ENCODE measurements at places on chromosomes 12 and 14.
A peak's percentile ranks its signal among the peaks of the same experiment; 100 is the strongest.

- DNase-seq: no peak
Observed at GRCh38 chr12:26195641-26196420, 458 bp downstream of the SSPN start.

GRCh38 chr14:93005135-93005813, 82.3 kb downstream of the CHGA start:
- no peak for DNase-seq

DNA sequence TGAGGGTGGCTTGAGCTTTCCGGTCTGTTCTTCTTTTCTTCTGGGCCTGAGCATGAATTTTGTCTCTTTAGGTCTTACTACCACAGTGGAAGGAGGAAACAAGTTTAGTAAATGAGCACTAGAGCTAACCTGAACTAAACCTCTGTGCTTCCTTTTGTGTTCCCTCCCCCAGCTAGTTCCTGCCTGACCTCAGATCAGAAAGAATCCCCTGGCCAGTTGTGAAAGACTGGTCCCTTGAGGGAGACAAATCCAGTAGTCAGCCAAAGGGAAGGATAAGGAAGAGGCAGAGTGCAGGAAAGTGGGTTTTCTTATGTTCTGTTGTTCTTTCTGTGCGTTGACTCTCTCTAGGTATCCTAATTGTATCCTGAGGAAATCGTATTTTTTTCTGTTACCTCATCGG, 17.5 kb downstream of the ZNF664 start:
- no peak for DNase-seq

DNA sequence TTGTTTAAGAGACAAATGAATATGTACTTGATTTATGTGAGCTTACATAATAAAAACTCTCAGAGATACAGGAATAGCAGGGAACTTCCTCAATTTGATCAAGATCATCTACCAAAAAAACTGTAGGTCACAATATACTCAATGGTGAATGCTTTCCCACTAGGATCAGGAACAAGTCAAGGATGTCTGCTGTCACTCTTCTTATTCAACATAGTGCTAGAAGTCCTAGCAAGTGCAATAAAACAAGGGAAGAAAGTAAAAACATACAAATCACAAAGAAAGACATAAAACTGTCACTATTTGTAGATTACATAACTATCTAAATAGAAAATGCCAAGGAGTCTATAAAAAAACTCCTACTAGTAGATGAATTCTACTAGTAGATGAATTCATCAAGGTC, 41.9 kb upstream of the PAWR start:
- DNase-seq: no peak

- DNase-seq: no peak
Observed at GRCh38 chr12:48017496-48017895, 13.2 kb upstream of the COL2A1 start.

DNA sequence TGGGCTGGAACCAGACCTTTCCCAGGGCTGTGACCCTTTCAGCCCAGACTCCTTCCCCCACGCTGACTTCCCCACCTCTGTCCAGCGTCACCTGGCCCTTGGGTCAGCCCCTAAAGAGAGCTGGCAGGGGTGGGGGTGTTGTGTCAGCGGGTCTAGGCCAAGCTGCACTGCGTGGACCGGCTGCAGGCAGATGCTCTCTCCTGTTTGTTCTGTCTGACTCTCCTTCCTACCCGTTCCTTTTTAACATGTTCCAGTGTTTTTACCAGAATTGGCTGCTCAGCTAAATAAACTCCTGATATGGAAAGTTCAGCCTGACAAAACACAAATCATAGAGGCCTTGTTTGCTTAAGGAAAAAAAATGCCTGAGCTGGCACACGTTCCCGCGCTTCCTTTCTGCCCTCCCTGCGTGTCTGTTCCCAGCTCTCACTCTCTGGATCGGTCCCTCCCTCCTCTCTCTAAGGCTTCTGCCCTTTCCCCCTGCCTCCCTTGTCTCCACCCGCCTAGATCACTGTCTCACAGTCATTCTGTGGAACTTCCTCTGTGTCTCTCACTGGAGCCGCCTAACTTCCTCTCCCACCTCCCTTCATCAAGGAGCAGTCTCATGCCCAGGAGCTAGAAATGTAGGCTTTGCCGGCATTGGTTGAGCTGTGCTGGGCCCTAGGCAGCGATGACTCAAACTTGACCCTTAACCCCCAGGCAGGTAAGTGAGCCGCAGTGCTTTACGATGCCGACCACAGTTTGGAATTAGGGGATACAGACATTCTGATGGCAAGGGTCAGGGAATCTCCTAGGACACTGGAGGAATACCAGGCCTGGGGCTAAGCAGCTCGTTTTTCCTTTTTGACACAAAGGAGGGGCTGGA, 15.5 kb upstream of the MLXIP start:
- peak; percentile 60 for DNase-seq

All from MCF 10A (cell line).